ENCODE measurements at places on chromosomes 16 and 17.

DNA sequence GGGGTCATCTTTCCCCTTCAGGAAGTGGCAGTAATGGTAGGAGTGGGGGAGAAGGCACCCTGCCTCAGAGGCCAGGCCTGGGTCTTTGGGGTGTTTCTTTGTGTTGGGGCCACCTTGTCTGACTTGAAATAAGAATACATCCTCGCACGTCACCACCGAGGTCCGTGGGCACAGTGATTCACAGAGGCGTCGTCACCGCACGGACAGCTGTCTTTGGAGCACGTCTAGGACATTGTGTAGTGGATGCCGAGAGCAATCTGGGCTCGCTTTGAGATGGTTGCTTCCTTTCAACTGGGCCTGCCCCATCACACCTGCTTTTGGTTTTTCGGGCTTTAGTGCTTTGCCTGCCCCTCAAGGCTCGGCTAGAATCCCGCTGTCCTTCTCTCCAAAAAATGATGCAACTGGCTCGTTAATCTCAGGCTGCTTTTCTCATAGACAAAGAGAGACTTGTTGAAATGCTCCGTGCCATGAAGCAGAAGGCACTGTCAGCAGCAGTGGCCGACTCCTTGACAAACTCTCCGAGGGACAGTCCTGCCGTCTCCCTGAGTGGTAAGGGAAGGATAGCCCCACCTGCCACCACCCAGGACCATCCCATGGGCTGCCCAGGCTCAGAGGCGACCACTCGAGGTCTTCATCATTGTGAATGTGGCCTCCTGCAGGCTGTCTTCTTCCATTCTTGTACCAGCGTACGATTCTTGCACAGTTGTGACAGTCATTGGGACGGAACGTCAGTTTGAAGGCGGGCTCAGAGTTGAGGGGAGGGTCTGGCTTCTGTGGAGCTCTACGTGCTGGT lies 24.0 kb downstream of the GINS2 start:
- no peak for DNase-seq

DNA sequence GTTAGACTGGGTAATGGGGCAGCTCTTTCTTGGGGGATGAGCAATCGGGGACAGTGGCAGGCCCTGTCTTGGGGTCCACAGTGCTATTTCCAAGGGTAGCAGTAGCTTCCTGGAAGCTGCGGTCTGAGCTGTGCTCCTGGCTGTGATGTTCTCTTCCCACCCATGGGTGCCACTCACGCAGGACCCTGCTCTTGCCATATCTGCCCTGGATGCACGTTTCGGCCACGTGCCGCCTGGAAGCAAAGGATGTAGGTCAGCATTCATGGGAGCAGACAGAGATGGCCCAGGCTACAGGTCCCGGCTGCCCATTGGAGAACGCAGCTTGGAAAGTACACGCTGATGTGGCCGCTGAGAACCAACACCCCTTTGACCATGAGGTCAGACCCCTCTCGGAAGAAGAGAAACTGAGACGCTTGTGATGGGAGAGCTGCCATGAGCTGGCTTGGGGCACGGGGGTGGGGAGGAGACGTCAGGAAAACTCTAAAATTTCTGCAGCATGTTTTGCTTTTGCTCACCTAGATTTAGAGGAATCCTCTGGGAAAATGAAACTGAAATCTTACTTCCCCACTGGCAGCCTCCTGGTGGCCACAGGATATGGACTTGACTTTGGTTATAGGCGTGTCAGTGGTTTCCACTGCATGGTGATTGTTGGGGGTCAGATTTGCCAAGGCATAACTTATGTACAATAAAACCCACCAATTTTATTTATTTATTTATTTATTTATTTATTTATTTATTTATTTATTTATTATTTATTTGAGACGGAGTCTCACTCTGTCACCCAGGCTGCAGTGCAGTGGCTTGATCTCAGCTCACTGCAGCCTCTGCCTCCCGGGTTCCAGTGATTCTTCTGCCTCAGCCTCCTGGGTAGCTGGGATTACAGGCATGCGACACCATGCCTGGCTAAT lies 36.2 kb upstream of the IRF8 start:
- DNase-seq = no peak

- no peak for DNase-seq
Measured at GRCh38 chr17:27554911-27555310, 76.1 kb upstream of the LGALS9 start.

DNA sequence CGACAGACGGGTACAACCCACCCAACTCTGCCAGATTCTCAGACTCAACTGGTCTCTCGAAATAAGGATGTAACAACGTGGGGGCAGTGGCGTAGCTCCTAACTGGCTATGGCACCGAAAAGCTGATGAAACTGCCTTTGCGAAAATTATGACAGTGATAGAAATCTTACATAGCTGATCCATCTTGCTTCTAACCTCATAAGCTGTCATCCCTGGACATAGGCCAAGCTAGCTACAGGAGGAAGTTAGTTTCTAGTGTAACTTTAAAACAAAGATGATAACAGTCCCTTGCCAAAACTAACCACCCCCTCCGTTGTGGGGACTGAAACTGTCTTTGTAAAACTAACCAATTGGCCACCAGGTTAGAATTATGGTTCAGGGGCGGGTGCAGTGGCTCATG lies 220.1 kb downstream of the SLC39A11 start:
- DNase-seq = no peak

DNA sequence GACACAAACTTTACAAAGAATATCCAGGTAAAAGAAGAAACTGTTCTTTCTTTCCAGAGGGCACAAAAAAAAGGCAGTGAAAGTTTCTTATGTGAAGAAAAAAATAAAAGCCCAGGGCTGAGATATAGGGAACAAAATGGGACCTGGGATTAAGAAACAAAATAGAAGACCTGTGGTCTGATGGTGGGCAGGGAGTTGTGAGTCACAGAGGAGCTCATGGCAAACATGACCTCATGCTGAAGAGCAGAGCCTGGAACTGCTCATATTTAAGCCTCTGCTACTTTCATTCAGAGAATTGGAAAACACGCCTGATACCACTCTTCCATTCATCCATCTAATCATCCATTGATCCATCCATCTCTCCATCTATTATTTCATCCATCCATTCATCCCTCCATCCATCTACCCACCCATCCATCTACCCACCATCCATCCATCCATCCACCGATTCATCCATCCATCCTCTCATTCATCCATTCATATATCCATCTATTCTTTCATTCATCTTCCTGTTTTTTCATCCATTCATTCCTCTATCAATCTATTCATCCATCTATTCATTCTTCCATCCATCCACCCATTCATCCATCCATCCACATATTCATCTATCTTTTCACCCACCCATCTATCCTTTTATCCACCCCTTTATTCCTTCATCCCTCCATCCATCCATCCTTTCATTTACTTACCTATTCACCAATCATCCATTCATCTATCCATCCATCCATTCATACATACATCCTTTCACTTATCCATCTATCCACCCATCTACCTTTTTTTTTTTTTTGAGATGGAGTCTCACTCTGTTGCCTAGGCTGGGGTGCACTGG lies 30.0 kb downstream of the WFDC1 start:
- DNase-seq = no peak

DNA sequence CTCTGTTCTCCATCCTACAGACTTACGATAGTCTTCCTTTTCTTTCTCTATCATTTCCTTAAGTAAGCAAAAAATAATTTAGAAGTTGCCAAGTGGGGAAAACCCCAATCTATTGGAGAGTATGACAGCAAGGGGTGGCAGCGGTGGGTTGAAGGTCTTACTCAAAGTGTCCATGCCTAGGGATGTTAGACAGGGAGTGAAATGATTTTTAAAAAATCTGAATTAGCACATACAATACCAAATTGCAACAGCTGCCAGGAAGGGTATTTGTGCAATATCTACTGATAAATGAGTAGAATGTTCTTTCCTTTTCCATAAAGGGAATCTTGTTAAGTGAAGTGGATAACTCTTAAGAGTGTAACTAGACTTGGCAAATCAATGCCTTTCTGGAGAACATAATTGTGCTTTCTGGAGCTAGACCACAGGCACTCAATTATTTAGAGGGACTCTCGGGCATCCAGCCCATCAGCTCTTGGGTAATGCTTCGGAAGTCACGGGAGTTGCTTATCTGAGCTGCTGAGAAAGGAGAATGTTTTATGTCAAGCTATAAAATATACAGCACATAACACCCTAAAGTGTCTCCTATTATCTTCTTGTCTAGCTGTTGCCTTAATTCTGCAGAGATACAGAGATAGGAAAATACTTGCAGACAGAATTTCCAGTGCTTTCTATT lies 151.5 kb downstream of the KCNJ2 start:
- DNase-seq = no peak

GRCh38 chr16:20925751-20926150 lies 25.2 kb downstream of the LYRM1 start:
- no peak for DNase-seq

GRCh38 chr16:10892782-10893318 lies 15.8 kb downstream of the CIITA start:
- no peak for DNase-seq

GRCh38 chr17:44267818-44268490 lies at the start of gene SLC4A1:
Gene SLC4A1 (minus strand): TSS chr17:44268135. CDS start chr17:44262866, 5,269 bp downstream.
- DNase-seq = no peak

DNA sequence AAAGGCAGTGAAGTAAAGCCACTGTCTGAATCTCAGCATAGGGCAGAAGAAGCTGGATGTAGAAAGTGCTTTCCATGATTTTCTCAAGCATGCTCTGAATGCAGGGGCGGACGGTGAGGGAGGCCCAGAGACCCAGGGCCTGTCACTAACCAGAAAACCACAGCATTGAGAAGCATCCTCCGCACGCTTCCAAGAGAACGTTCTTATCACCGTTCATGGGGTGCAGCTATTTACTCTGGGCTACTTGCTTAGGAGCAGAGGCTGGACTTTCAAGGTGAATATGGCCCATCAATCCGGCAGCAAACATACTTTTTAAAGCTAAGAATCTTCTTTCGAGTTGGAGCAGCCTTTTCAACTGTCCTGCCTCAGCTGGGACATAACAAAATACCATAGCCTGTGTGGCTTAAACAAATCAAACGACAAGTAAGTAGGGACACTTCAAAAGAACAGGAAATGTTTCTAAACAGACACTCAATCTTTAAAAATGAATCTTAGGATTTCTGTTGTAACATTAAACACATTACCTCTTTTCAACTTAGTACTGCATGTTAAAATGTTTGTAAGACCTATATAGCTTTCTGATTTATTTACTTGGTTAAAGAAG lies 46.5 kb upstream of the CDRT4 start:
- no peak for DNase-seq

- no peak for DNase-seq
Measured at GRCh38 chr16:75192606-75193264, 14.2 kb downstream of the CTRB2 start.

DNA sequence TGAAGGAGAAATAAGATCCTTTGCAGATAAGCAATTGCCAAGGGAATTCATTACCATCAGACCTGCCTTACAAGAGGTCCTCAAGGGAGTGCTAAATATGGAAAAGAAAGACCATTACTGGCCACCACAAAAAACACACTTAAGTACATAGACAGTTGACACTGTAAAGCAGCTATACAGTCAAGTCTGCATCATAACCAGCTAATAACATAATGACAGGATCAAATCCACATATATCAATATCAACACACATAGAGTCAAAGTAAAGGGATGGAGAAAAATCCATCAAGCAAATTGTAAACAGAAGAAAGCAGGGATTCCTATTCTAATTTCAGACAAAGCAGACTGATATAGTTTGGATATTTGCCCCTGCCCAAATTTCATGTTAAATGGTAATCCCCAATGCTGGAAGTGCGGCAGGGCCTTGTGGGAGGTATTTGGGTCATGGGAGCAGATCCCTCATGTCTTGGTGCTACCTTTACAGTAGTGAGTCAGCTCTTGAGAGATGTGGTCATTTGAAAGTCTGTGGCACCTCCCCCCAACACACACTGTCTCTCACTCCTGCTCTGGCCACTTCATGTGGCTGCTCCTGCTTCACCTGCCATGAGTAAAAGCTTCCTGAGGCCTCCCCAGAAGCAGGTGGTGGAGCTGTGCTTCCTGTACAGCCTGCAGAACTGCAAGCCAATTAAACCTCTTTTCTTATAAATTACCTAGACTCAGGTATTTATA lies 32.8 kb downstream of the TANC2 start:
- DNase-seq = no peak

DNA sequence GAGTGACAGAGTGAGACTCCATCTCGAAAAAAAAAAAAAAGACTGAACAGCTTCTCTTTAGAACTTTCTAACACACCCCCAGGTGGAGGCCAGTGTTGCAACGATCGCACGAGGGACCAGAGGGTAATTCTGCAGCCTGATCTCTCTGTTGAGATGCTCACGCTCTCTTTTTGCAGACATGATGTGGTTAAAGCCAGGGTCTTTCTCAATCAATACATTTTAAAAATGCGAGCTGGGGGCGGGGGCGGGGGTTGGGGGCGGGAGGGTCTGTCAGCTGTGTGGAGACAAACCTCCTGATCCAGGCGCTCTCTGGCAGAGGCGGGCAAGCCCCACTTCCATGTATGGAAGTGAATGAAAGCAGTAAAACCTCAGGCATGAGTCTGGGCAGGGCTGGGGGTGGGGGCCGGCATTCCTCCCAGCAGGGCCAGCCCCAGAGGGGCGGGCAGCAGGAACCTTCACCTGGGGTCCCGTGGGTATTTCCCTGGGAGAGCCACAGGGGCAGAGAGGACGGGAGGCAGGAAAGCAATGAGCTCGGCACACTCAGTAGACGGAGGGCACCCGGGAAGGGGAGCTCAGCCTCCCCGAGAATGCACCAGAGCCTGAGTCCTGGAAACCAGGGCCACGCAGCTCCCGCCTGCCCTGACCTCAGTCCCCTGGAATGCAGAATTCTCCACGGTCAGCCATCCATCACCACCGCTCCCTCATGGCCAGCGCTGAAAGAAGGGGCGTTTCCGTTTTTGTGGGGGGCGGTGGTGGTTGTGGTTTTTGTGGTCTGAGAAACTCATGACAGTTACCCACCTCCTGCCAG lies 28.0 kb downstream of the NXN start:
- DNase-seq = no peak

DNA sequence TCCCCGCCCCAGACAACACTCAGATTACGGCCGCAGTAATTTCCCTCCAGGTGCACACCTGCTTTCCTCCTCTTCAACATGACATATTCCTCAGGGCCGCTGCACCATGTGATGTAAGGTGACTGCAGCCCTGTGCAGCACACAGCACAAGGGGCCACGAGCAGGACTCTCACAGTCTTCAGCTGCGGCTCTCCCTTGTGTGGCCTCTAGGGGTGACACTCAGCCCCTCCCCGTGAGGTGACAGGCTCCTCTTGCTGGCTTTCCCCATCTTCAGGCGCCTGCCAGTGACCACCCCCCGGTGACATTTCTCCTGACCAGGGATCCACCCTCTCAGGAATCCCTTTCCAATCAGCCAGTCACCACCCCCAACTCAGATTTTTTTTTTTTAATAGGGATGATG lies 31.3 kb upstream of the ABCC3 start:
- no peak for DNase-seq

DNA sequence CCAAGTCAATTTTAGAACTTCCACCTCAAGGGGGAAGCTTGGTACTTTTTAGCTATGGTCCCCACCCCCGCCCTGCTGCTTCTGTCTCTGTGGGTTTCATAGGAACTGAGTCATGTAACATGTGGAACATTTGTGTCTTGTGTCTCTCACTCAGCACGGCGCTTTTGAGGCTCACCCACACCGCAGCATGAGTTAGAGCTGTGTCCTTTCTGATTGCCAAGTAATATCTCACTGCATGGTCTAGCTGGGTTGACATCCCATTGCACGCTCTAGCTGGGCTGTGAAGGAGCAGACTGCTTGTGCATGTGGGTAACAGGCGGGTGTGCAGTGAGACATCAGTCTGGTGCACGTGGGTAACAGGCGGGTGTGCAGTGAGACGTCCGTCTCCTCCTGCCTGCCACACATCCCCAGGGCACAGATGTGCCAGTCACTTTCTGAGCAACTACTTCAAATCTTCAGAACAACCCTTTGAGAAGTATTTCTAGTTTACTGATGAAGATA lies 26.4 kb upstream of the SLC7A5 start:
- DNase-seq = no peak

GRCh38 chr16:66395806-66396555 lies 29.5 kb downstream of the CDH5 start:
- DNase-seq = no peak
